ENCODE measurements at places on chromosomes 7 and 10.

DNA sequence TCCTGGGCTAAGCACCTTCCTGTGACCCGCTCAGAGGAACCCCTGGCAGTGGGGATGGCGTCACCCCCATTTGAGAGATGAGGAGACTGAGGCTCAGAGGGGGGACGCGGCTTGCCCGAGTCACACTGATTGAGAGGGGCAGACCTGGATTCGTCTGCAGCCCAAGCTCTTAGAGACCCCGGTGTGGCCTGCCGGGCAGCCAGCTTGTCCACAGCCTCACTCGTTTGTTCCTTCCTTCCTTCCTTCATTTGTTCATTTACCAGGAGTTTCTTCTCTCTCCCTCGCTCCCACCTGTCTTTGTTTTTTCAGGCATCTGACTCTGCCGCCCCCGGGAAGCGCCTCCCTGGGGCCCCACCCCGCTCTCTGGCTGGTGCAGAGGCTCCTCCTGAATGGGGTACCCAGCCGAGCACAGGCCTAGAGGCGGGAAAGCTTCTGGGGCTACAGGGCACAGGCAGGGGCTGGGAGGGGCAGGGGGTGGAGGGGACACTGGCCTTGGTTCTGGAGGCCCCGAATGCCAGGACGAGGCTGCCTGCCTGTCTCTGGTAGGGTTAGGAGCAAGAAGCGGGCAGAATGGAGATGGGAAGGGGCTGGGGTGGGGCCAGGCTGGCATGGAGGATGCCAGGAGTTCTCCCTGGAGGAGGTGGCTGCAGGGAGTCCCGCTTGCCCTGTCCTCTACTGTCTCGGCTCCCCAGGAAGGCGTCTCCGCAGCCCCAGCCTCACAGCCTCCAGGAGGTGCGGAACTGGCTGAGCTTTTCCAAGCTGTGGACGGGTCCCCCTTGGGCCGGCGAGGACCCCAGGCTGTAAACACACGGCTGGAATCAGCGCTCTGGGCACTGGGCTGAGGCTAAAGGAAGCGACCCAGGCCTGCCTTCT is 91.6 kb downstream of the UNCX start:
- DNase-seq: no peak

GRCh38 chr10:128576943-128577670 is 450.9 kb upstream of the MKI67 start:
- DNase-seq: no peak

DNA sequence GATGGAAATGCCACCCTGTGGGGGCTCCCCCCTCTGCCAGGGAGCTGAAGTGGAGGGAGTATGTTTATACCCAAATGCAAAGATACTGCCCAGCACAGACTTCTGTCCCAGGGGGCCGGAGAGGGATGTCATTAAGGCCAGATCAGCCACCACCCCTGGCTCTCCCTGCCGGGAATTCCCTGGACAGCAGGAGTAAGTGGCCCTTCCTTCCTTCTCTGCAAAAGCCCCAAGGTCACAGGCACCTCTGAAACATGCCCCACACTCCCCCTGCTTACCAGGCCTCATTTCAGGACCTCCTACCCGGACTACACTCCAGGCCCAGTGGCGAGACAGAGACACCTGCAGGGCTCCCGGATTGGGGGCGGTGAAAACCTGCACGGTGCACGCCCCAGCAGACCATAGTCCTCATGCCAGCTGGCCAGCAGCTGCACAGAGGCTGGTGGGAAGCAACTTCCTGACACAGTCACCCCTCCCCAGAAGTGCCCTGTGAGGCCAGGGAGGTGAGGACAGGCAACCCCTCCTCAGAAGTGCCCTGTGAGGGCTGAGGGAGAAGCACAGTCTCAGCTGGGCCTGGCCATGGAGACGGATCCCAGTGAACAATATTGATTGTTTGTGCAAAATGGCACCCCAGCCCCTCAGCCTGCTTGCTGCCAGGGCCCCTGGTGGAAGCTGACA is 33.0 kb upstream of the RET start:
- no peak for DNase-seq

DNA sequence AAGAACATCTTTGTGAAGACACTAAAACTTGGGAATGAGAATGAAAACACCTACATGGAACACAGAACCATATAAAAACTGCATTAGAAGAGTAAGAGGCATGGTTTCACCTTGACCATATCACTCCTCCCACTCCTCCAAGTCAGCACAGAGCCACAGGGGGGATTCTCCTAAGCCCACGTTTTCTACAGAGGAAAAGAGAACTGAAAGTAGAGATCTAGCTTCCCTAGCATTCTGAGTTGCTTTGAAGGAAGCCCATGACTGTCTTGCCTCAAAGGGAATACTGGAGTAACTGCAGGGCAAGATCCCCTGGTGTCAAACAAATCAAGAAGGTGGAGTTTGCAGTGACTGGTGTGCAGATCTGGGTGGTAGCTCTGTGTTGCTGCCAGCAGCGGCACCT is 43.9 kb downstream of the HBP1 start:
- DNase-seq: no peak

DNA sequence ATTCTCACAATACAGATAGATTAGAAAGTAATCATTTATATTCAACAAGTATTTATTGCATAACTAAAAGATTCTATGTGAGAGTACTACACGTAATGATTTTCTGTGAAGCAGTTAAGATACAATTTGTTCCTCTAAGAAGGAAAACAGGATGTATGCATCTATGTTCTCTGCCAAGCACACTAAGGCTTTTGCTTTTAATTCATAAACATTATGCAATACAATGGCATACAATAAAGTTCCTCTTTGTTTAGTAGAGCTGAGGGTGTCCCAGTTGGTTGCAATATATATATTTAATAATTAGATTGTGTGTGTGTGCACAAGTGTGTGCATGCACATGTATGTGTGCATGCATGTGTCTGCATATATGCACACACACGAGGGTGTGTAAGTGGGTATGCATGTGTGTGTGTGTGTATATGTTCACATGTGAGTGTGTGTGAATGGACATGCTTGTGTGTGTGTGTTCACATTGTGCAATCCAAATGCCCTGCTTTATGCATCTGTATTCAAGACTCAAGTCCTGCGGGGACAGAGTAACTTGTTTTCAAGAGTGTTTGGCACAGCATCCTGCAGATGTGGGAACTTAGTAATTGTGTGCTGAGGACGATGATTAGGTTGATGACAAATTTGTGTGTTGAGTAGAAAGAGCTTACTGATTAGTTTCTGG is 481.5 kb upstream of the KLF6 start:
- no peak for DNase-seq

GRCh38 chr10:12985347-12985746 is 16.2 kb downstream of the CCDC3 start:
- DNase-seq: no peak
